ENCODE measurements at places on chromosomes 12 and 14.

DNA sequence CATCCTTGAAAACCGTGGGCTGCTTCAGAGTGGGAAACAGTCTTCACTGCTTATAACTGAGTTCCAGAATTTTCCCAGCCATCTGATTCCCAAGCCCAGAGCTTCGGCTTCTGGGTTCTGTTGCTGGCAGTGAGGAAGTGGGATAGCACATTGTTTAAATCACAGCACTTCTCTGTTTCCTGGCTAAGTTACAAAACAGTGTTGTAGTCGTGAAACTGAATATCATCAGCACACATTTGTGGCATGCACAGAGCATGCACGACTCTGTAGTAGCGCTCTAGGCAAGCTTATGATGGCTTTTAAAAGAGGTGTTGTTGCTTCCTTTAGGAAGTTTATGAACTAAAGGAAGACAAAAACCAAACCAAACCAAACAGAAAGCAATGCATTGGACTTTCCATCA lies 1005.5 kb downstream of the NRXN3 start:
- DNase-seq, result no peak

GRCh38 chr14:68977180-68977717 lies 1.9 kb downstream of the ACTN1 start:
- peak; percentile 18 for DNase-seq

GRCh38 chr12:132661972-132662371 lies 25.2 kb downstream of the POLE start:
- DNase-seq, result no peak

DNA sequence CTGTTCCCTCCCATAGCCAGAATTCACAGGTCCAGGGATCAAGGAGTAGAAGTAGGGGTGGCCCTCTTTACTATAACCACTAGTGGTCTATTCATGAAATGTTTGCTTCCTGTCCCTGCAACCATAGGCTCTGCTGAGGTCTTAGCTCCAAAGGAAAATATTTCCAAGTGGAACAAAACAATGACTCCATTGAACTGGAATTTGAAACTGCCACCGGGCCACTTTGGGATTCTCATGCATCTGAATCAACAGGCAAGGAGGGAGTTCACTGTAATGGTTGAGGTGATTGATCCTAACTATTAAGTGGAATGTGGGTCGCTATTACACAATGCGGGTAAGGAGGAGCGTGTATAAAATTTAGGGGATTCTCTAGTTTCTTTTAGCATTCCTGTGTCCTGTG lies 197.0 kb downstream of the ETNK1 start:
- no peak for DNase-seq

GRCh38 chr12:123223241-123223668 lies 9.7 kb downstream of the MPHOSPH9 start:
- no peak for DNase-seq

- DNase-seq, result no peak
These were observed 45.9 kb upstream of the BDKRB2 start for GRCh38 chr14:96158735-96159134.

DNA sequence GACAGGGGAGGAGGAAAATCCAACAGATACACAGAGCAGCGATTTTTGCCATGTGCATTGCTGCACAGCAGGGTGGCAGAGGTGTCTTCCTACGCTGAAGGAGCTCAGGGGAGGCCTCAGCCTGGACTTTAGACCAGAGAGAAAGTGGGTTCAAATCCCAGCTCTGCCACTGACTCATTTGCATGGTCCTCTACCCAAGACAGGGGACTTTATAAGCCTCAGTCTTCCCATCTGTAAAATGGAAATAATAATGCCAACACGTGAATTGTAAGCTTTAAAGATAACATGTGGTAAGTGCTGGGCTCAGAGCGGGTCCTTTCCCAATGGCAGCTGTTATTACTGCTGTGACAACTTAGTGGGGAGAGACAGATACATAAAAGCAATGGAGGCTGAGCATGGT lies 62.0 kb downstream of the MAP1LC3B2 start:
- DNase-seq, result no peak

GRCh38 chr14:97106609-97107008 lies 309.4 kb downstream of the VRK1 start:
- DNase-seq, result no peak

- DNase-seq, result no peak
These were observed 140.3 kb downstream of the SLC38A6 start for GRCh38 chr14:61121355-61121787.

- DNase-seq, result no peak
These were observed 95.4 kb upstream of the ANO4 start for GRCh38 chr12:100699209-100699608.

DNA sequence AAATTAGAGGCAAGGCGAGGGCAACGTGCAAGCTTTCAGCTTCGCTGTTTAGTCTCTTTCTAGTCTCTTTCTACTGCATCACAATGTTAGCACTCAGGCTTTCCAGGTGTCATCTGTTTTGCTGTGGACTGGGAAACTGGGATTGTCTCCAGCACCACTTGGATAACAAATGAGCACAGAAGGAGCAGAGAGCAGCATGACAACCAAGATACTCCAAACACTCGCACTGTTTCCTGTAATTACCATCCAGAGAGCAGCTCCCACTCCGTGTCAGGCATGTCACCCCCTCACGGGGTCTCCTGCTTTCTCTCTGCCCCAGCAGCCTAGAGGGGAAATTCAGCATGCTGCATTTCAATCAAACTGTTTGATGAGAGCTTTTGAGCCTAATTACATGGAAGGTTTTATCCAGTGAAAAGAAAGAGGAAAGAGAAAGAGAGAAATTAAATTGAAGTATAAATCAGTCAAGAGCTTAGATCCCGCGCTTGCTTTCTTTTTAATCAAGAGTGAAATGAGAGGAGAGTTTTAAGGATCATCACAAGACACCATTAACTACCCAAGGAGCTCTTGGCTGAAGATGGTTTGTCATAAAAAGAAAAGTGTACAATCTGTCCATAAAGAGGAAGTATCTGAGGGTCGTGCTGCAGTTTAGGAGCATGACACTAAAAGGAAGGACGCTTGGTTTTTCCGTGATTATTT lies 917.7 kb downstream of the DIO2 start:
- no peak for DNase-seq

- no peak for DNase-seq
These were observed 173.5 kb downstream of the ANO6 start for GRCh38 chr12:45389426-45389825.

DNA sequence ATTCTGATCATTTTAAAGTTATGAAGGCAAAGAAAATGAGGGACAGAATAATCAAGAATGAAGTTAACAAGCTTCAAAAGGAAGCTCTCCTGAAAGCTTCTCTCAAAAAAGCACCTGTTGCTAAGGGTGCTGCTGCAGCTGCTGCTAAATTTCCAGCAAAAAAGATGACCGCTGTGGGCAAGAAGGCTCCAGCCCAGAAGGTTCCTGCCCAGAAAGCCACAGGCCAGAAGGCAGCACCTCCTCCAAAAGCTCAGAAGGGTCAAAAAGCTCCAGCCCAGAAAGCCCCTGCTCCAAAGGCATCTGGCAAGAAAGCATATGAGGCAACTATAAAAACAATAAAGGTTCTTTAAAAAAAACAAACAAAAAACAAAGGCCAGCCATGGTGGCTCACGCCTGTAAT lies 52.7 kb upstream of the NR2C1 start:
- no peak for DNase-seq

GRCh38 chr14:83992857-83993256 lies 1537.1 kb upstream of the FLRT2 start:
- no peak for DNase-seq

DNA sequence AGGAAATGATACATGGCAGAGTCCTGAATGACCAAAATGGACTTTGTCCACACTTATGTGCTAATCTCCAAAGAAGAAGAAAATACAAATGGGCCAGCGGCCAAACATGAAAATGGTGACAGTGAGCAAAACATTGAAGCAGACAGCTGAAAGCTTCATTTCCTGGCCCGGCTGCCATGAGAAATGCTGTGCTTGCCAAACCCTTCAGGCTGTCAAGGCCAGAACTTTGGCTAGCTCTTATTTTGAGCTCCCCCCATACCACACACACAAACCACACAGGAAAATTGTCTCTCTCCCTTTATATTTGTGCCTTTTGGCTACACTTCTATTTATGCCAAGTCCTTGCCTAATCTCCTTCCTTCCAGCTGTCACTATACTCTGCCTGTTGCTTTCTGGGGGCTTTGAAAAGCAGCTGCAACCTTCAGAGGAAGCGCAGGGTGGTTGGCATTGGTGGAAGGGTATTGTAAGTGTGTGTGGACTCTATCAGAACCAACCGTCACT lies 323.8 kb downstream of the RAD51B start:
- no peak for DNase-seq

DNA sequence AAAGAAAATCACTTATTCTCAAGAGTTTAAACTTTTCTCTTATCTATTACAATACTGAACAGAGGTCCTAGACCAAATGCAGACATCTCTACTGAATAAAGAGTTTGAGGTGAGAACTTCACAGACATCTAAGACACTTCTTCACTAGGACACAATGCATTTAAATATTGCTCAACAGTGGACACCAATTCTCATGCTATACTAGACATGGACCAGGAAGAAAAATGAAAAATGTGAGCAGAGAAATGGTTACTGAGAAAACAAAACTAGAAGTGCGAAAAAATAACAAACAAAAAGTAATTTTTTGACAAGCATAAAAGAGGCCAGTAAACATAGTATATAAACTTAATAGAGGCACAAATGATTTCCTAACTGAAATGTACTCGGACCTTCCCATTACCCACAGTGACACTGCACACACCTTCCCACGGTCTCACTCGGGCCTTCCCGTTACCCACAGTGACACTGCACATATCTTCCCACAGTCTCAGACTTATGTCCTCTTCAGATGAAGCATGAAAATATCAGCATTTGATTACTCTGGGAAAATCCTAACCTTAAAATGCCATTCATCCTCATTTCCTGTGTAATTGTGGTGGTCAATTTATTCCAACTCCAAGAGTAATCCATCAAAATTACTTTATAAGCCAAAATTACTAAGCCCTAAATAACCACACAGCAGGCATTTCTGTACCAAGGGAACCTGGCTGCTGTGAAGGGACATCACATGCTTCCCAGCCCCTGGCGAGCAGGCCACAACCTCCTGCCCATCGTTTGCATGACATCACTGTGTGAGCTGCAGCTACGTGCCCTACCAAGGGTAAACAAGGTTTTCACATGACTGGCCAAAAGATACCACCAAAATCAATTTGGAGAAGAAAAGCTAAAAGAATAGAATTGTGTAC lies 6.4 kb downstream of the SLC15A4 start:
- no peak for DNase-seq
